ENCODE measurements at places on chromosomes 12 and 14. TPM values are rescaled to one million over a fixed set of nuclear protein-coding genes. Genes with fewer than 3 reads are reported as not detected.

- no peak for DNase-seq
These were observed 38.2 kb upstream of the FBLN5 start for GRCh38 chr14:91985521-91986255.

GRCh38 chr14:95519699-95520098 is 3.2 kb upstream of the SYNE3 start:
- peak; percentile 82 for DNase-seq

DNA sequence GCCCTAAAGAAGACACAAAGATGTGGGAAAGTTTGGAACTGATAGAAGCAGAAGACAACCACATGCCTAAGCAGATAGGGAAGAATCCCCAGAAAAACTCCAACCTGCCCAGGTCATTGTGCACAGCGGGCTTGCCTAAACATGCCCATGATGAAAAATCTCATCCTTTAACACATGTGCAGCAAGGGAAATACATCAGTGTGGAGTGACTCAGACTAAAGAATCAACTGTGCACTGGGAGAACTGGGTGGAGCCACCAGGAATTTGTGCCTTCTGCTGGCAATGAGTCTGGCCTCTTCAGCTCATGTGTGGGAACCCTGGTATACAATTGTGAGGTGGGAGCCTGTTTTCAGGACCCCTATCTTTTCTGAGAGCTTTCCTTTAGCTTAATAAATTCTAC is 398.5 kb downstream of the FSCB start:
- DNase-seq, result no peak

DNA sequence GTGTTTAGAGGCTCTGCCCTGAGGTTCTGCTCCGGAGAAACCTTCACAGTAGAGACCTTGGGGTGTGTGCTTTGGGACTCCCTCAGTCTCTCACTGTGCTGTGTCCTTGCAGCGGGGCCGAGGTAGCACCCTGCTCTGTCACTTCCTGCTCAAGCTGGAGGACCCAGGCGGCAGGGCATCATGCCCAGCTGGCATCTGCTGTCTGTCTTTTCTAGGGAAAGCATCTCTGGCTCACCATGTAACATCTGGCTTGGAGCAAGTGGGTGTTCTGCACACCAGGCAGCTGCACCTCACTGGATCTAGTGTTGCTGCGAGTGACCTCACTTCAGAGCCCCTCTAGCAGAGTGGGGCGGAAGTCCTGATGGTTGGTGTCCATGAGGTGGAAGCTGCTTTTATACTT is 124.5 kb downstream of the ESRRB start:
- DNase-seq, result no peak

- no peak for DNase-seq
These were observed 2.7 kb downstream of the TCTN1 start for GRCh38 chr12:110616471-110617115.

DNA sequence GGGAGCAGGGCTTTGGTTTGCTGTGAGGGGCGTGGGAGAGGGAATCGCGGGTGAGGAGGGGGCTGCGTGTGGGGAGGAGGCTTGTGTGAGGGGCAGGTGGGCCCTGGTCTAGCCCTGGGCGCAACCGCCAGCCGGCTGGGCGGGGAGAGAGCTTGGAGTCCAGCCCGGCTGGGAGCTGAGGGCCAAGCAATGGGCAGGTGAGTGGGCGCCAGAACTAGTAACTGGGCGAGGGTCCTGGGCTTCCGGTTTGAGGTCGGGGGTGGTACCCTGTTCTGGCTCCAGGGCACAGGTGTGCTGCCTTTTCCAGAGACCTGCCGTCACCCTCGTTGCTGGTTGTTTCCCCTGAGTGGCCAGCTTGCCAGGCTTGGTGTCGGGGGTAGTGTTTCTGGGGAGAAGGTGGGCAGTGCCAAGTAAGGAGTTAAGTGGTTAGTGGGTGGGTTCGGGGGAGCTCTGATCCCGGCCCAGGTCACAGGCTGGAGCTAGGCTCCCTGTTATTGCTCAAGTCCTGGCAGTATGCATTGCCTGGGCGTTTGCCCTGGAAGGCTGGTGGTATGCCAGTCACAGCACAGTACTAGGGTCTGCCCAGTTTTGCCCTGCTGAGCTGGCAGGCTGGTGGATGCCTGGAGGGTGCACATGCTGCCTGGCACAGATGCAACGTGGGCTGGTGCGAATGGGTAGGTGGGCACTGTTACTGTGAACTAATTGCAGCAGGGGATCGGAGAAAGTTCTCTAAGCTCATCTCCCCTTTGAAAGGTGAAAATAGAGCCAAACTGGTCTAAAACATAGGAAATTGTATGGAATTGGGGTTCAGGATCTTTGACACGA is 683 bp downstream of the CIPC start:
- DNase-seq, result peak; percentile 41

DNA sequence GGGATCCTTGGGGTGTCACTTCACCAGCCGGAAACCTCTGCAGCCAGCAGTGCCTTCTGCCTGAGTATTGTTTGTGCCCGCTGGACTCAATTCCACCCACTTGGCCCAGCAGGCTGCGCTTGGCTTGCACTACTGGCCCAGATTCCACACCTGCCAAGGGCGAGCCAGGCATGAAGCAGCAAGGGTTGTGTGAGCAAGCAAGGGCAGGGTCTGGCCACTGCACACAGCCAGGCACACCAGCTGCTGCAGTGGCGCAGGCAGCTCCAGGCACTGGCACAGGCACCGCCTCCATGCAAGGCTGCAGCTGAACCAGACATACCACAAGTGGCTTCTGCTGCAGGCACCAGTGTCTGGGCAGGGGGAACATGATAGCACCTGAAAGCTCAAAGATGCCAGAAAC is 99.5 kb downstream of the NUAK1 start:
- DNase-seq, result no peak

Gene NDUFA9
- total RNA-seq, result 119 TPM

Gene CFAP251
- total RNA-seq, result 0.70 TPM

Gene CDH24
- total RNA-seq, result 0.82 TPM

Gene GNB3
- 0.95 TPM for total RNA-seq

Gene VDR
- total RNA-seq, result 224 TPM

All from activated T-cell treated with anti-CD3 and anti-CD28 coated beads, Interleukin-2, amount 50 U/mL, for 72 hours (primary cell).